Urinary bladder (tissue), 4 donors: ENCODE measurements at places on chromosomes 5 and 9. TPM values are rescaled to one million over a fixed set of nuclear protein-coding genes. Genes with fewer than 3 reads are reported as not detected.

GRCh38 chr9:24832307-24832706 is 286.6 kb upstream of the IZUMO3 start:
- DNase-seq, result no peak

PTTG1 gene
- total RNA-seq, result 51.3 TPM

DNA sequence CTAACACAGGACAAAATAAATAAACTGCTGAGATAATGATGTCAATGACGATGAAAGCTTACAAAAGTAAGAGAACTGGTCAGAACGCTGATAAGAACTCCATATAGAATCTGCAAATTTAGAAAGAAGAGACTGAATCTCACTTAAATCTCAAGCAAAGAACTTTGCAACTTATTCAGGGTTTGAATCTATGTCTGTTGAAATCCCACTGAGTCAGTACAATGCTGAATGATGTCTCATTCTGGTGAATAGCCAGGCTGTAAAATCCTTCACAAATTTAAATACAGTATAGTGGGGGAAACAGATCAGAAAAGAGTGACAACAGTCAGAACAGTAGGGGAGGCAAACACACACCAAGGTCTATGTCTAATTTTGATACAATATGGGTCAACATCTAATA is 38.9 kb upstream of the NR3C1 start:
- DNase-seq, result no peak

DNA sequence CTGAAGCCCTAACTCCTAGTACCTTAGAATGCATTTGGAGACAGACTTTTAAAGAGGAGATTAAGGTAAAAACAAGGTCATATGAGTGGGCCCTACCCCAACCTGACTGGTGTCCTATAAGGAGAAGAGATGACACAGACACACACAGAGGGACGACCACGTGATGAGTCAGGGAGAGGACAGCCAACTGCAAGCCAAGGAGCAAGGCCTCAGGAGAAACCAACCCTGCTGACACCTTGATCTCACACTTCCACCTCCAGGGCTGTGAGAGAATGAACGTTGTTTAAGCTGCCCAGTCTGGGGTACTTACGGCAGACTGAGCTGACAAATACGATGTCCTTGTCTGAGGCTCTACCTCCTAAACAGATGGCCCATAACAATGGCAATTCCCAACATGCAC is 93.6 kb downstream of the ROR2 start:
- DNase-seq, result no peak

RAD1 gene
- total RNA-seq, result 40.7 TPM

SPINK7 gene
- total RNA-seq, result not detected

NUDT12 gene
- 32.1 TPM for total RNA-seq

DNA sequence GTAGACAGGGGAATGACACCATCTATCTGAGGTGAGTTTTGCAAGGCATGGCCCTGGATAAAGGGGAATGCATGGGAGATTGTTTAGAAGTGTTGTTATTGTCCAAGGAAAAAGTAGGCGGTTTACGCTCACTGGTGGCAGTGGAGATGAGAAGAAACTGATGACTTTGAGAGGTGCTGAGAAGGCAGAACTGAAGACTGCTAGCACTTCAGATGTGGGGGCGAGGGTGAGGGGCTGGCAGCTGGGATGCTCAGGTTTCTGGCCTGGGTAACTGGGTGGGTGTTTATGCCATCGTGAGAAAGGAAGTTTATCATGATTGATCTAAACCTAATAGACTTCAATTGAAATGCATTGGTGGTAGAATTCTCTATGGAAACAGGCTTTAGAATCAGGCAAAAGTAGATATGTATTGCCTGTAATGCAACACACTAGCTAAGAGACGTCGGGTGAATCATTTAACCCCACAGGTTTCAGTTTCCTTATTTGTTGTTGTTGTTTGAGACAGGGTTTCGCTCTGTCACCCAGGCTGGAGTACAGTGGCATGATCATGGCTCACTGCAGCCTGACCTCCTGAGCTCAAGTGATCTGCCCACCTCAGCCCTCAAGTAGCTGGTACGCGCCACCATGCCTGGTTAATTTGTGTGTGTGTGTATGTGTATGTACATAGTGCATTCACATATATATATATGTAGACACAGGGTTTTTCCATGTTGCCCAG is 123.5 kb downstream of the SLC24A2 start:
- DNase-seq, result no peak

SH3RF2 gene
- 1.0 TPM for total RNA-seq

DNA sequence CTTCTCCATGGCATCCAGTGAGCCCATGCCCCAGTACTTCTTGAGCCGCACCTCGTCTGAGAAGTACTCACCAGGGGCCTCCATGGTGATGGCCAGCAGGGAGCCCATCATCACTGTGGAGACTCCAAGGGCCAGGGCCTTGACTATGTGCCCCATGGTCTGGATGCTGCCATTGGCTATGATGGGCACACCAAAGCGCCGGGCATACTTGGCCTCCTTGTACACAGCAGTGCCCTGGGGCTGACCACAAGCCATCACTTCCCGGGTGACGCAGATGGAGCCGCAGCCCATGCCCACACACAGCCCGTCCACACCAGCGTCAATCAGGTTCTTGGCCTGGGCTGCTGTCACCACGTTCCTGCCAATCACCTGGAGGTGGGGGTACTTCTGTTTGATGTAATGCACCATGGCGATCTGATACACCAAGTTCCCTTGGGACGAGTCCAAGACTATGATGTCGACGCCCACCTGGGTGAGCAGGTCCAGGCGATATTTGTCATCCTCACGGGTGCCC is 7.0 kb upstream of the DCAF12 start:
- no peak for DNase-seq

DNA sequence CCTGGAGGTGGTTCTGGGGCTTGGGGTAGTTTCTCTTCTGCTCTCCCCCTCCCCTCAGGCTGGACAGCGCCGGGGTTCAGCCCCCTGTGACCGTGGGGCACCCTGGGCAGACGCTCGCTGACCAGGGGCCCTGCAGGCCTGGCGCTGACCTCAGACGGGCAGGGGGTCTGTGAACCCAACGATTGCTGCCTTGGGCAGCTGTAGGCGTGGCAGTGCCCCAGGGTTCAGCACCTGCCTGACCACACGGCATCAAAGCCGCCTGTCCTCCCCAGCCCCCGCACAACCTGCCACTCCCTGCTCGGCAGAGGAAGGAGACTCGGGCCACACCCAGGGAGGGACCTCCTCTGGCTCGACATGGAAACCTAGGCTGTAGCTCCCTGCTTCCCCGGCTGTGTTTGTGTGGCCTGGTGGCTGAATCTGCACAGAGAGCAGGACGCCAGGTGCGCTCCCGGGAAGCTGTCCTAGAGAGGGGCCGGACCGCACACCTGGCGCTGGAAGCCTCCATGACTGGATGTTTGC is 12.2 kb downstream of the LCN12 start:
- DNase-seq, result no peak

PCDHB11 gene
- 7.3 TPM for total RNA-seq

DNA sequence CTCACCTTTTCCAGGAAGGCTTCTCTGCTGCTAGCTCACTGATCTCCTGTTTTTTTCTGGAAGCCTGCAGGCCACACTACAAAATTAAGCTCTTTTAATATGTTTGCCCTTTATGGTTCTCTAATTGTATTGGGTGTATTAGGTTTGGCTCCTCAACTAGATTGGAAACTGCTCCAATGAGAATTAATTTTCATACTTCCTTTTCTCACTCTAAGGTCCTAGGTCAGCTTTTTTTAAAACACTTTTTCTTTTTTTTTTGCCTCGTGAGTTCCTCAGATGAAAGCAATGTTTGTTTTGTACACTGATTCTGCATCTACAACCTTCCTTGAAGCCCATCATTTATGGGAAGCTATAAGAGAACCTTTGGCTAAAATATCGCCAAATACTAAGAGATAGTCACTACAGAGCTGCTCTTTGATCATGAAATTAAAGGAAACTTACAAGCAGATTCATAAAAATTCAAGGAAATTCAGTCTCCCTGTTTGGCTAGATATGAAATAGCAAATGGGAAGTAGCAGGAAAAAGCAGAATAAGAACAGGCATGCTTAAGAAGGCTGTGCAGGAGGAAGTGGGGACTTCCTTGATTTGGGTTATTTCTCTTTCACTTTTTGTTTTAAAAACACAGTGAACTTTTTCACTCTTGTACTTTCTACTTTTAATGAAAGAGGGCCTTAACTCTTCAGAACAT is 55.2 kb upstream of the FYB1 start:
- no peak for DNase-seq

PCDHAC1 gene
- total RNA-seq, result 1.5 TPM

DNA sequence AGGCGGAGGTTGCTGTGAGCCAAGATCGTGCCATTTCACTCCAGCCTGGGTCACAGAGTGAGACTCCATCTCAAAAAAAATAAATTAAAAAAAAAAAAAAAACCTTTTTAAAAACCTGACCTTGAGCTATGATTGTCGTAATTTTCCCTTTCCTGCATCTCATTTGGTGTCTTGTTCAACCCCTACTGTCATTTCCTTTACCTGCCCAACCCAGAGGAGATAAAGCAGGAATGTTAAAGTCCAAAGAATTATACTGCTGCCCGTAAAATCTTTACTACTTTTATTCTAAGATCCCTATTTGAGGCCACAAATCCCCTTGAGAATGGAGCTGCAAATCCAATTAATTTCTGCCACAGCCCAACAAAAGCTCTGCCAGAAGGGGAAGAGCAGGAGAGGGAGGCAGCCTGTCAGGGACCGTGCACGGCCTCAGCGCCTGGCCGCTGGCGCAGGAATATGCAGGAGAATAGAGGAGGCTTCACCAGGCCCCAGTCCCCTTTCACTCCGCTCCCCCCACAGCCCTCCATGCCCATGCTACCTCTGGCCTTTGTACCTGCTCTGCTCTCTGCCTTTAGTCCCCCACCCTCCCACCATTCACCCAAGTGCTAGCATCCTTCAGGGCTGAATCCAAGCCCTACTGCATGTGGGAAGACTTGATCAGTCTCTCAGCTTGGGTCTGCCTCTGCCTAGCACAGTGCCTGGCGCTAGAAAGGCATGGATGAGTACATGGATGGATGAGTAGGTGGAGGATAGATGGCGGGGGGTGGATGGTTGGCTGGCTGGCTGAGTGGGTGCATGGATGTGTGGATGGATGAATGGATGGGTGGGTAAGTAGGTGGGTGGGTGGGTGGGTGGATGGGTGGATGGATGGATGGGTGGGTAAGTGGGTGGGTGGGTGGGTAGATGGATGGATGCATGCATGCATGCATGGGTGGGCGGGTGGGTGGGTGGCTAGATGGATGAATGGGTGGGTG is 99.8 kb upstream of the SARDH start:
- DNase-seq, result no peak

- DNase-seq, result peak; percentile 48
These were observed at the start of gene SEMA4D for GRCh38 chr9:89497978-89498851. Gene SEMA4D, minus strand, starts transcription at chr9:89498113. Its CDS starts 92,657 bp downstream, at chr9:89405456.
